ENCODE measurements at places on chromosomes 16 and 17.

- no peak for DNase-seq
These were observed 50.6 kb downstream of the HS3ST3B1 start for GRCh38 chr17:14351493-14351892.

- no peak for DNase-seq
These were observed 28.5 kb upstream of the SHCBP1 start for GRCh38 chr16:46649588-46650253.

DNA sequence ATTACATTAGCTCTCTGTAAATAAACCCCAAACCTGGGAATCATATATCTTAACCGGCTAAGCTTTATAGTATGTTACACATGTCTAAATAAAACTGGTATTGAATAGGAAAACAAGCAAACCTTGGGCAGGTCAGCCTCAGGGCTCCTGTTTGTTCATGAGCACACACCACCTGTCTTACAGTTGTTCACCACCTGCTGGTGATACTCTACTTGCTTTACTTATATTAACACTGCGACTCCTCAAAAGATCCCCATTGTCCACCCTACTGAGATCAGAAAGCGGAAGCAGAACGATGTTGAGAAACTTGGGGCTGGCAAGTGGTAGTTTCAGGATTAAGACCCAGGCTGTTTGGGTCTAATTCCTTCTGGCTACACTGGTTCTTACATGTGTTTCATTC is 16.4 kb downstream of the CDH13 start:
- DNase-seq, result no peak

- DNase-seq, result no peak
These were observed 51.8 kb downstream of the CYB5D2 start for GRCh38 chr17:4194796-4195195.

DNA sequence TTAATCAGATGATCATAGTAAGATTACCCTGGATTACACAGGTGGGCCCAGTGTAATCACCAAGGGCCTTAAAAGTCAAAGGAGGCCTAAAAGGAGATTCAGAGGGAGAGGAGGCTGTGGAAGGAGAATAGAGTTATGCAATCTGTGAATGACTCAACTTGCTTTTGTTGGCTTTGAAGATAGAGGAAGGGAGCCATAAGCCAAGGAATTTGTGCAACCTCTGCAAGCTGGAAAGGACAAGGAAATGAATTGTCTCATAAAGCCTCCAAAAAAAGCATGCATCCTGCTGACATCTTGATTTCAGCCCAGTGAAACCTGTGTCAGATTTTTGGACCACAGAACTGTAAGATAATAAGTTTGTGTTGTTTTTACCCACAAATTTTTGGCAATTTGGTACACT is 109.6 kb downstream of the CNTNAP4 start:
- no peak for DNase-seq

GRCh38 chr17:2872282-2872681 is 76.0 kb downstream of the RAP1GAP2 start:
- no peak for DNase-seq

DNA sequence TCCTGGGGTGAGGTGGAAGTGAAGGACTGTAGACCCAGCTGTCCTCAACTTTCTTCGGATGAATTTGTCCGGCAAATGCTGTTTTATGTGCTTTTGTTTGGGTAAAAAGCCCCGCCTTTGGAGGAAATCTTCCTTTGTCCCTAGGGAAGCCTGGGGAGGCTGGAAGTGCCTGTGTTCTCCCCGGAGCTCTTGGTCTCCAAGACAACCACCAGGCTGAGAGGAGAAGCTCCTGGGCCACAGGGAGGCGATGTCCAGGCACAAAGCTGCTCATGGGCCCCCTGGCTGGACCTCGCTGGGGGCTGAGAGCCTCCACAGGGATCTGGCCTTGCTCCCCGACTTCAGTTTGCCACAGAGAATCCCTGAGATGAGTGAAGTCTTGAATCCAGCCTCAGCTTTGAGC is 293.1 kb upstream of the N4BP1 start:
- DNase-seq, result no peak

DNA sequence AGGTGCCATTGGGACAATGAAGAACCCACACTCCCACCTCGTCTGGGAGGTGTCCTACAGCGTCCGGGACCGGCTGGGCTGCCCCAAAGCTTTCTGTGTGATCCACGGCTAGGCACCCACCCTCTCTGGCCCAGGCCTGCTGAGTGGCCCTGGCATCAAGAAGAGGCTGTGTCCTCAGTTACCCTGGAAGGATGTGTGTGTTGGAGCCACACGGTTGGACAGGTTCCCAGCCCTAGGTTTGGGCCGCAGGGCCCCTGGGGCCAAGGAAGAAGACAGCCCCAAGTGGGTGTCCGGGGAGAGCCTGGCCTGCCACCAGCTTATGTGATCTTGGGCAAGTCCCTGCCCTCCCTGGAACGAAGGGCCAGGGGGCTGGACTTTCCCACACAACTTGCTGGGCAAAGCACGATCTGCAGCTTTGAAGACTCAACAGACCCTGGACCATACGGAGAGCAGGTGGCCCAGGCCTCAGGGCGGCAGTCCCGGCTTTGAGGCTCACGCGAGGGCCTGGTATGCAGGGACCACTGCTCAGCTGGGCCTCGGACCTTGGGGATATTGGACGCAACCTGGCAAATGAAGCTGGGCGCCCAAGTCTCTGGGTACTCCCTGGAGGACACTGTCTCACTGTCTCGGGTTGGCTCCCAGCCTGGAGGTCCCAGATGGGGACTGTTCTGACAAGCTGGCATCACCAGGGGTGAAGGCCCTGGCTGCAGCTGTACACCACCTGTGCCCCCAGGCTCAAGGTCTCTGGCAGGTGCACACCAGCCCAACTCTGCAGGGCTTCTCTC is 17.5 kb downstream of the MYBBP1A start:
- no peak for DNase-seq

DNA sequence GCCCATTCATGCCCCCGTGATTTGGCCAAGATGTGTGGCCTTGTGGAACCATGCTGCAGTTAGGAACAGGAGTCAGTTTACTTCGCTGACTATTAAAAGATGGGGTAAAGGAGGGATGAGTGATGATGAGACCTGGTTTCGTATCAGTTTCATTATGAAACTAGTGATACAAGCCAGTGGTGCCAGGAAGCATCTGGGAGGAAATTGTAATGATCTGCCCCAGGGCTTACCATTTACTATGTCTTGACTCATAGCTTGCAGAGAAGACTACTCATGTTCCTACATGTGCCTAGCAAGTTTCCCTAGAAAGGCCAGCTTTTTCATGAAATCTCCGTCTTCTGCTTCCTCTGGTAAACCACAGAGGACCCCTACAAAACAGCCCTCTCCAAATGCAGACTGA is 23.2 kb downstream of the CDH3 start:
- no peak for DNase-seq

DNA sequence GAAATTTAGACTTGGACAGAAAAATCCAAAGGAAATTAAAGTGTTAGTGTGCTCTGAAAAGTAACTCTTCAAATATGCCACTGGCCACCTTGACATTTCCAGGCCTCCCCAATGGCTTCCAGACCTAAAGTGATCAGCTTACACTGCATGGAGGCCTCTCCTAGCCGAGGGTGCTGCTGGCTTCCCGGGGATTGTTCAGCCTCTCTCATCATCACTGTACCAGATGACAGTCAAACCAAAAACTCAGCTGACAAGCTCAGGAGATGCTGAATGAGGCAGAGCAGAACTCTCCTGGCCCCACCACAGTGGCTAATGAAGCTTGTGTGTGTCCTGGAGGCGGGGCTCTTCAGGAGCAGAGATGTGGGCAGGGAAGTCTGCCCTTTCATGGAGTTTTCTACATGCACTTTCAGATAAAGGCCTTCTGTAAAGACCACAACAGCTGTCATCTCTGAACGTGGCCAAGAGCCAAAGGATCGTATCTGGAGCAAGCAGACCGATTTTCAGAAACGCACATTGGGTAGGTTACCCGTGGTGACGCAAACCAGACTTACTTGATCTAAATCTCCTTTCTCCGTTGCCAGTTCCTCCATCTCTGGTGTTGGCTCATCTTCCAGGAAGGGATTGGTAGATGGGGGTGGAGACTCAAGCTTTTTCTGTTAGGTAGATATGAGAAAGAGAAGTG is 113.3 kb downstream of the VPS53 start:
- DNase-seq, result no peak

DNA sequence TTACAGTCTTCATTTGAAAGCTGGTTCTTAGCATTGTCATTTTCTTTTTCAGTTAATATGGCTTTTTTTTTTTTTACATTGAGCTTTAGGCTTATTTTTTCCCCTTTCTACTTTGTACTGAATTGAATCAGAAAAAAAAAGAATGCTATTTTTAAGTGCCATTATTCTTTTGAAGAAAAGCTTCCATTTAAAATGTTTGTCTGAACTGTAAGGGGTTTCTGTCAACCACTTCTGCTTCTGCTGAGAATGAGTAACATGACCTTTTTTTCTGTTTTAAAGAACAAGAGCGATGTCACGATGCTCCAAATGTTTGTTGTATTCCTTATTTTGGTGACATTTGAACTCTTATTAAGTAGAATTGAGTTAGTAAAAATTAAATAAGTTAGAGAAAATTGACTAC is 50.0 kb downstream of the MRTFB start:
- no peak for DNase-seq

DNA sequence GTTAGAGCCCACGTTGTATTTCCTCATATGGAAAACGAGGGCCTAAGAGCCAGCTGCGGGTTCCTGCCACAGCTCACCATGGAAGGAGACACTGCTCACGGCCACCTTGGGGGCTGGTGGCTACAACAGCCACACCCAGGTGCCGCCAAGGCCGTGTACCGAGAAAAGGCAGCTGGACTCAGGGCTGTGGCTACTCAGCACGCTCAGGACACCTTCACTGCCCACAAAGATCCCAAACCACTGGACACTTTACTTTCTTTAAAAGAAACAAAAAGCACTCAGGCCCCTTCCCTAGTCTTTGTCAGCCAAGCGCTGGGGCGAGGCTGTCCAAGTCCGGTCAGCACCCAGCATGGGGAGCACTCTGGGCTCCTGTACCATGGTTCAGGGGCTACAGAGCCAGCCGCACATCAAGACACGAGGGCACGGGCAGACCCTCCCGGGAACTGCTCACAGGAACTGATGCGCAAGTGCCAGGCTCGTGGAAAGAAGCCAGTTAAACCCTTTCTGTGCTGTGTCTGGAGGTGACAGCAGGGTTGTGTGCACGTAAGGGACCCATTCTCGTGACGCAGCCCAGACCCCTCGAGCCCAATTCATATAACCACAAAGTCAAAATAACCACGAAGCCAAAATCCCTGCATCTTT is 18.5 kb downstream of the SLC16A3 start:
- no peak for DNase-seq

DNA sequence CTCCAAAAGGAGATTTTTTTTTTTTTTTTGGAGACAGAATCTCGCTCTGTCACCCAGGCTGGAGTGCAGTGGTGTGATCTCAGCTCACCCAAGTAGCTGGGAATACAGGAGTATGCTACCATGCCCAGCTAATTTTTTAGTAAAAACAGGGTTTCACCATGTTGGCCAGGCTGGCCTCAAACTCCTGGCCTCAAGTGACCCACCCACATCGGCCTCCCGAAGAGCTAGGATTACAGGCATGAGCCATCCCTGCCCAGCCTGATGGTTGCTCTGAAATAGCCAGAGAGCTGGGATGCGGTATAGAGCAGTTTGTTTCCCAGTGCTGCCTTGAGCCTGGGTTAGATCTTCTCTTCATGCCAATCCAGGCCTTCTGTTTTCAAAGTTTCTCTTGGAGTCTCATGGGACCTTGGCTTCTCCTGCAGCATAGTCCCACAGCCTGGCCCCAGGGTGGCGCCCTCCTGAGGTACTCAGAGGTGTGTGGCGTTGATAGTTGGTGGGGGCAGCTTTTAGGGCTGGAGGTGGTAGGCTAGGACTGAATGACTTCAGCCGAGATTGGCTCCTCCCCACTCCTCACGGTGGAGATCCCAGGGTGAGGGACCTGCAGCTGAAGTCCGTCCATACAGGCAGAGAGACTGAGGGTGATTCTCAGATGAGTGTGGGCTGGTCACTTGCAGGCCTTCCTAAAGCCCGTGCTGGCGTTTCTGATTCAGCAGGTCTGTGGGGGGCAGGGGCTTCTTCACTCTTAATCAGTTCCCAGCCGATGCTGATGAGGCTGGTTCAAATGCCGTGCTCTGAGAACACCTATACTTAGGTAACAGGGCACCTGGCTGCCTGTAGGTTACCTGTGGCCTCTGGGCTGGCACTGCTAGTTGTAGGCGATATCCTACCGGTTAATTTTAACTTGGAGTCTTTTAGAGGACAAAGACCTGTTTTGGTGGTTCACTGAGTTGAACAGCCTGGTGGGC is 52.0 kb downstream of the TNFRSF13B start:
- no peak for DNase-seq

DNA sequence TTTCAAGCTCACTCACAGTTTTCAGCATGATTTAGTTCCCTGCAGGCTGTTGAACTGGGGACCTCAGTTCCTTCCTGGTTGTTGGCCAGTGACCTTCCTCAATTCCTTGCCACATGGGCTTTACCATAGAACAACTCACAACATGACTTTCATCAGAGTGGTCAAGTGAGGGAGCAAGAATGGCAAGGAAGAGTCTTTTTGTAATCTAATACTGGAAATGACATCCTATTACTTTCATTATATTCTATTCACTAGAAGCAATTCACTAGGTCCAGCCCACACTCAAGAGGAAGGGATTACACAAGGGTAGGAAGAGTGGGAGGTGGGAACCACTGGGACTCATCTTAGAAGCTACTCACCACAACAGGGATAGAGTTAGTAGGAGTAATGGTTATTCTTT is 57.6 kb downstream of the SYT17 start:
- DNase-seq, result no peak

Measured in Panc1 (cell line).